HuH-7 (cell line): ENCODE measurements at places on chromosomes 7 and 10.
A peak's percentile ranks its signal among the peaks of the same experiment; 100 is the strongest.

DNA sequence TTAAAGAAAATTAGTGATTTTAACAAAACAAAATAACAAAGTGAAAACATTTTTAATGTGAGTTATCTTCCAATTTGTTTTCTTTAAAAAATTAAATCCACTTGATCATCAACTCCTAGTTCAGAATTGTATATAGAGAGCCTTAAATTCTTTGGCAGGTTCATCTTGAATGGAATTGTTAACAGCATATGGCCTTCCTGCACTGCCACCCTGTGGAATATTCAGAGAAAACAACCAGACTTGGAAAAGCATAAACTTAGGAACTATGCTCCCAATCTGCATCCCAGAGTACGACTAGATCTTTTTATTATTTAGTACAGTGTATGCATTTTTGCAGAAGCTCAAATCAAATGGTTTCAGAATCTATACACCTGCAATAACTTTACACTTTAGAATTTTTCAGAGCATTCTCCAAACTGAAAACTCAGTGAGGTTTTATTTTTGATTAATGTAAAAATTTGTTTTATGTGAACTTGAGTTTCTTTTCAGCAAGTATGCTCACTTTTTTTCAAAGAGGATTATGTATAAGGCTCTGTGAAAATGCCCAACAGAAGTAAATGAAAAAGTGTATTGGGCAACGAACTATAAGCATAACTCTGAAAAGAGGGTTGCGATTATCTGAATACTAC lies 44.9 kb upstream of the ANK3 start:
- DNase-seq, result peak; percentile 15

DNA sequence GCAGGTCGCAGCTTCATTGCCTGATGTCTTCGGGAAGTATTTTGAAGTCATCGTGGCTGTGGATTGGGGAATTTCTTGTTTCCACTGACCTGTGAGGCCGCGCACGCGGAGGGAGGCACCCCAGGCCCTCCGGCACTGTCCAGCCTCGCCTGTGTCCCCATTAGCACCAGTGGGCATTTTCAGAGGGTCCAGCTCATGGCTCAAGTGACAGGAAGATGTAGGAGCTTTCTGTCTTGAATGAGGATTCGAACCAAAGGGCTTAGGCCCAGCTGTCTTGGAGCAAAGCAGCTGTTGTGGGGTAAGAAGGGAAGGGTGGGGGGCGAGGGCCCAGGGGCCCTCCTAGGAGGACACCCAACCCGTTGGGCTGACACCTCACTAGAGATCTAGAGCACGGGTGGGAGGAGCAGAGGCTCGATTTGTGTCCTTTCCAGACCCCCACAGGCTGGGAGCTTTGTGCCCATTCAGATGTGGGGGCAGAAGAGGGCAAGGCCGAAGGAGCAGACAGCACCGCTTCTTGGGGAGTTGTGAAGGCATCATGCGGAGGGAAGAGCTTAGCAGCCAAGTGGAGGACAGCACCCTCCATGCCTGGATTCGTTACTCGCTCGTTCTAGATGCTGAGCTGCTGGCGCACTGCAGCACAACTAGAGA lies 914 bp downstream of the ZNF37A start:
- peak; percentile 5 for DNase-seq

- no peak for DNase-seq
Measured at GRCh38 chr10:50917486-50917885, 32.1 kb upstream of the A1CF start.

DNA sequence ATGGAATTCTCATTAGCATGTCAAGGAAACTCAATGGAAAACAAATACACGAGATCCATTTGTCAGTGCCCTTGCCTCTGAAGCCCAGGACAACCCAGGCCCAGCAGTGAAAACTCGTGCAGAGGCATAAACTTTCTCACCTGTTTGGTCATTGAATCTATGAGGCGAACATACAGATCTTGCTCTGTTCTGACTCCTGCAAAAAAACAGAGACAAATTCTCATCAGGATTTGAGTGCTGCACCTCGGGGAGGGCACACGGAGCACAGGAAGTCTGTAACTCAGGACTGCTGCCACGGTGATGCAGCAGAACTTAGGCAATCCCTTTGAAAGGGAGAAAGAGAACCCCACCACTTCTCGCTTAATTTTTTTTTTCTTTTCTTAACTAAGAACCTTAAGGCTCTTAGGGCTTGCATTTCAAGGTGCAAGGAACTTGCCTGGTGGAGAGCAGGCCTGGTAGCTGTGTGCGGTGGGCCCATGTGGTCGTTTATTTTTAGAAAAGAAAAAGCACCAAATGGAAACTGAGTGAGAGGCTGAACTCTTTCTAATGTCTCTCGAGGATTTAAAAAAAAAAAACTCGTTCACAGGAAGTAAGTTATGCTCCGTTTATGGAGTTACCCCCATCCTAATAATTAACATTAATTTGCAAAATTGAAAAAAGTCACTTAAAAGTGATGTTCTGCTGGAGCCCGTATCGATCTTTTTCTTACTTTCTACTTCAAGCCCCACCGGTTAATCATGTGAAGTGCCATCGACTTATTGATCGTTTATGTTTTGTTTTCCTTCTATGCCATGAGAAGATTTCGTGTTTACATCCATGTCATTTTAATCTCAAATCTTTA lies 1.8 kb downstream of the EBF3 start:
- DNase-seq, result no peak

DNA sequence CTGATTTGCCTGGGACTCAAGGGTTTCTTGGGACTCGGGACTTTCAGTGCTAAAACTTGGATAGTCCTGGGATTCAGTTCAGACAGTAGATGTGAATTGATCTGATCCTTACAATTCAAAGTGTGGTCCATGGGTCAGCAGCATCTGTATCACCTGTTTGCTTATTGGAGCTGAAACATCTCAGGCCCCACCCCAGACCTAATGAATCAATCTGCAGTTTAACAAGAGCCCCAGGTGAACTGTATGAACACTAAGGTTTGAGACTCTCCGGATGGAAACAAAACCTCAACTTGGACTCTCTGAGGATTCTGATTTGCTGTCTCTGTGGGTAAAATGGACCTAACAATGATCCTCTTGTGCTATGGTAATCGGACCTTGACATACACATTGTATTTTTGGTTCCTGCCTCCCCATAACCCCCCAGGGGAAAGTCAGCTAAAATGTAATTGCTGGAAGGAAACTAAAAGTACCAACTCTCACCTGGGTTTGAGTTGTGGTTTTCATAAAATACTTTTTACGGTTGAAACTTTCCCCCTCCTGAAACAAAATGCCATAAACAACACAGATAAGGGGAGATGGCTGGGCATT lies 11.7 kb downstream of the CYP26A1 start:
- no peak for DNase-seq
